ENCODE measurements at places on chromosomes 4 and X.

DNA sequence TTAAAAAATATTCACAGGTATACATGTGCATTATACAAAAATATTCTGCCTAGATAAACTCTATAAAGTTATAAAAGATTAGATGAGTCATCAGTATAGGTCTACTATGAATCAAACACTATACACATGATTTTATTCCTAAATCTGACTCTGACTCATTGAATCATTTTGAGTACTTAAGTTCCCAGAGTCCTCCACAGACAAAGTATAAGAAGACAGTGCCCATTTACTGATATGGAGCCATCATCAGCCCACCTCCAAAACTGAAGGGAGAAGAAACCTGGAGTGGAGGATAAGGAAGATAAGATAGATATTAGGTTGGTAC is 28.7 kb upstream of the ANTXR2 start:
- no peak for DNase-seq

GRCh38 chrX:24828147-24828546 is 134.4 kb downstream of the POLA1 start:
- no peak for DNase-seq

- DNase-seq, result no peak
Measured at GRCh38 chr4:156021298-156021697, 67.6 kb upstream of the CTSO start.

DNA sequence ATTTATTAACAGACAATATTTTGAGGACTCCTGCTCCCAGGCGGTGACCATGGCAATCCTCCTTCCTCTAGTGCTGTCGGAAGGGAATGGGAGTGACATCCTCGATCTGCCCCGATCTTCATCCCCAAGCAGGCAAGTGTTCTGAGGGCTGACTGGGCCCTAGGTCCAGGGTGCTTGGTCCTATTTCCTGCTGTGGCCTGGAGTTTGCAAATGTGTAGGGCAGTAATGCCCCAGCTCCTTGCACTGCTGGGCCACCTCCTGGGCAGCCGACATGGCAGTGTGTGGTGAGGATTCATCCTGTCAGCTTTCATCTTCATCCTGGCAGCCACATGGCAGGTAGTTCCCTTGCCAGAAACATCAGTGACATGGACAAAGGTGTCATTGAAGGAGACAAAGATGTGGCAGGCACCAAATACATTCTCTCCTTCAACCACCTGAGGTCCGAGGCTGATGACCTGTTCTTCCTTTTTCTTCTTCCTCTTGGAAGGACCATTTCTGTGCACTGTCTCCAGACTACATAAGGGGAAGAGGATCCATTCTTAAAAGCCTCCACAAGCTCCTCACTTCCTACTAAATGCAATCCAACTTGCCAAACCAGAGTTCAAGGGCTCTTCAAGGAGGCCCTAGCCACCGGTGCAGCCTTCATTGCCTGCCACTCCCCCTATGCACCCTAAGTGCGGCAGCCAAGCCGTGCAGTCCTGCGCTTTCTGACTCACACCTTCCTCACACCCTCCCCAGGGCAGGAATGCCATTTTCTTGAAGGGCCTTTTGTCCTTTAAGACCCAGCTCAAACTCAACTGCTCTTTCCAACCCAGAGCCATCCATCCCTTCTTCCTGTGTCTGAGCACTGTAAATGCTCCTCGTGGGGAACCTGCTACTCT is 65.7 kb downstream of the TMEM154 start:
- no peak for DNase-seq

GRCh38 chr4:113637363-113637762 is 124.2 kb downstream of the CAMK2D start:
- no peak for DNase-seq

- DNase-seq, result no peak
Measured at GRCh38 chr4:71495454-71495853, 156.6 kb downstream of the SLC4A4 start.

- no peak for DNase-seq
Measured at GRCh38 chrX:8724300-8724699, 7.6 kb downstream of the ANOS1 start.

- no peak for DNase-seq
Measured at GRCh38 chrX:107701493-107702121, 73.3 kb downstream of the PRPS1 start.

DNA sequence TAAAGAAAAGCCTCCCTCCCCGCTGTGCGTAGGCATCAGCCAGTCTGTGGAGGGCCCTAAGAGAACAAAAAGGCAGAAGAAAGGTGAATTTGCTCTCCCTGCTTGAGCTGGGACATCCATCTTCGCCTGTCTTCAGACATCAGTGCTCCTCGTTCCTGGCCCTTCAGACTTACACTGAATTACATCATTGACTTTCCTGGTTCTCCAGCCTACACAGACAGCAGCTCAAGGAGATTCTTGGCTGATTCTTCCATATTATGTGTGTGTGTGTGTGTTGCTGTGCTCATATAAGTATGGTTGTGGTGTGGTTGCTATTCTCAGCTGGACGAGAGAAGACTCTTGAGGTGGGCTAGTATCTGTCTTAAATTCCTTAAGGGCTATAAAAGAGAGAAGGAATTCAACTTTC is 35.5 kb upstream of the CD99L2 start:
- DNase-seq, result no peak

- DNase-seq, result no peak
Measured at GRCh38 chr4:2256781-2257191, 5.1 kb downstream of the MXD4 start.

DNA sequence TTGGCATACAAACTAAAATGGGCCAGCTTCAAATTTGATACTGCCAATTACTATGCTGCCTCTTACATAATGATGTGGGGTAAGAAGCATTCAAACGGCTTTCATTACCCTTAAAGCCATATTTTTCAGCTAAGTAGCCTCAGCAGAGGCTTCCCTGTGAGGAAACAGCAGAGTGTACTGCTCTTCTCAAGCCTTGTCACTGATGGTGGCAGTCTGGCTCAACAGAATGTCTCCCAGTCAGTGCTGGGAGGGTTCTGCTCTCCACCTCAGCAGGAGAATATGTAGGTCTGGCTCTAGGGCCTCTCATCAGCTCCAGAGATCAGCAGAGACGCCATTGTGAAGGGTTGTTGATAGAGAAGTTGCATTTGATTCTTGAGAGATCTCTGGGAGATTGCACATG is 44.6 kb upstream of the MBNL3 start:
- DNase-seq, result no peak

GRCh38 chr4:76703123-76703490 is 194.8 kb downstream of the SOWAHB start:
- DNase-seq, result no peak

DNA sequence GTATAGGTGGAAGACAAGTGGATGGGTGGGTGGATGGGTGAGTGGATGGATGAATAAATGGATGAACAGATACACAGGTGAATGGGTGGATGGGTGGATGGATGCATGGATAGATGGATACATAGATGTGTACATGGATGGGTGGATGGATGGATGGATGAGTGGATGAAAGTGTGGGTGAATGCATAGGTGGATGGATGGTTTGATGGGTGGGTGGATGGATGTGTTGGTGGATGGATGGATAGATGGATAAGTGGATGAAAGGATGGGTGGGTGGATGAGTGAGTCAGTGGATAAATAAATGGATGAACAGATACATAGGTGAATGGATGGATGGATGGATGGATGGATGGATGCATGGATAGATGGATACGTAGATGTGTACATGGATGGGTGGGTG is 1.6 kb downstream of the CRLF2 start:
- no peak for DNase-seq

- DNase-seq, result no peak
Measured at GRCh38 chr4:73299548-73300280, 41.1 kb upstream of the ANKRD17 start.

- DNase-seq, result no peak
Measured at GRCh38 chr4:123421227-123421936, 24.8 kb downstream of the SPRY1 start.

DNA sequence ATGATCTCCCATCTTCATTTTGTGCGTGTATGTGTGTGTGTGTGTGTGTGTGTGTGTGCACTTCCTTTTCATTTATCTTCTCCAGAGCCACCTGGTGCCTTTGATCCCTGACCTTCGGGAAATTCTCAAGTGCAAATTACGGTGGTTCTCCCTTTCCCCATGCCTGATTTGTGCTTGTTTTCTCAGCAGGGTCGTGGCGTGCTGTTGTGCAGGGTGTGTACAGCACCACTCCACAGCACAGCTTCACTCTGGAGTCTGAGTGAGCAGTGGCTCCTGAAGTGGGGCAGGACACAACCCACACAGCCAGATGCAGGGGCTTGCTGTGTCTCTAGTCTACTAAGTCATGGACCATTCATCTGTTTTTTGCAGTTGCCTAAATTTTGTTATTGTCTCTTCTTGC is 114.2 kb upstream of the TBC1D9 start:
- DNase-seq, result no peak
